Stimulated activated CD4-positive, alpha-beta T cell treated with anti-CD3 and anti-CD28 coated beads, Interleukin-15, amount 100 ng/mL, for 1 hour (primary cell): ENCODE measurements at places on chromosomes 5 and 9.

- no peak for DNase-seq
Observed at GRCh38 chr5:148125641-148126040, 42.7 kb upstream of the SPINK14 start.

DNA sequence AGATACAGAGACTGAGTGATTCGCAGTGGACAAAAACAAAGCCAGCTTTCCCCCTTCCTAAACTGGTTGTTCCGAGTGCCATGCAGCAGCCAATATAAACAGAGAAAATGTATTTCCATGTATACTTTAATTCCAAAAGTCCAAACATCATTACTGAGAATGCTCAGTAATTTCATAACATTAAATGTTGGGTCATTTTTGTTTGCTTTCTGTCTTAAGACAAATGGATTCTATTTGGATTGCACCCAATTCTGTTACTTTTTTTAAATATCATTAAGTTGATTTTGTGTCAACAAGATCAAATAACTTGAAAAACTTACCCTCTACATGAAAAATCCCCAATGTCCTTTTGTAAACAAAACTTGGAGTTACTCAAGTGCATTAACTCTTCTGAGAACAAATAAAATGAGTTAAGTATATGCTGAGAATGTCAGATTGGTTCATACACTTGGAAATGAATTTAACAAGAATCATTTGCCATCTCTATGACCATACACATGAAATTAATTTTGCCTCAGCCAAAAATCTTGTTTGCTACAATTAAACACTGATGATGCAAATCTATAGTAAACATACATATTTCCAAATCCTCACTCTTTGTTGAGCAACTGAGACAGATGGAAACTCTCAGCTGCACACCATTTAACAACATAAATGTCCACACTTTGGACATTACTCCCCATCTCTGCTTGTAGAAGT is 19.4 kb downstream of the LURAP1L start:
- no peak for DNase-seq

- DNase-seq = no peak
Observed at GRCh38 chr5:174616036-174616435, 108.3 kb upstream of the MSX2 start.

DNA sequence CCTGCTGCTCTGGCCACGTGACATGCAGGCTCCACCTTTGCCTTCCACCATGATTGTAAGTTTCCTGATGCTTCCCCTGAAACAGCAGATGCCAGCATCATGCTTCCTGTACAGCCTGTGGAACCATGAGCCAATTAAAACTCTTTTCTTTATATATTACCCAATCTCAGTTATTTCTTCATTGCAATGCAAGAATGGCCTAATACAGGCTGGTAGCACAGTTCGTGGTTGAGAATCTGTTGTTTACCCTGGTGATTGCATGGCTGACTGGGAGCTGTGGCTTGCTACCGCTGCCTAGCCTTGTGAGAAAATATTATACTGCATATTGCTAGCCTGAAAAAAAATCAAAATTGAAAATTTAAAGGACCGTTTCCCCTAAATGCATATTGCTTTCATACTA is 44.8 kb upstream of the PTPN3 start:
- no peak for DNase-seq

DNA sequence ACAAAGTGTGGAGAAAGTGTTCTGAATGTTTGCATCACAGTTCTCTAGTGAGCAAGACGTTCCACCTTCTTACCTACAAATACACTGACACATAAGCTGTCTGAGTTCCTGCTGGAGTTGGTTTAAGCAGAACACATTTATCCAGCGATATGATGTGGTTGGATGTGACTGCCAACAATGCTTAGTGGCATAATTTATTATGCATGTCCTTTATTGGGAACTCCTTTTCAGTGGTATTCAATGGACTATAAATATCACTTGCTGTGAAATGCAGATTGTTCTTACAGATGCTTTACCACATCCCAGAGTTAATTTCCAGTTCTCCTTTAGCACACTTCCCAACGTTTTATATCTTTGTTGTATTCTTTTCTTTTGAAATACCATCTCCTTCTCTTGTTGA is 222.2 kb downstream of the LURAP1L start:
- no peak for DNase-seq

DNA sequence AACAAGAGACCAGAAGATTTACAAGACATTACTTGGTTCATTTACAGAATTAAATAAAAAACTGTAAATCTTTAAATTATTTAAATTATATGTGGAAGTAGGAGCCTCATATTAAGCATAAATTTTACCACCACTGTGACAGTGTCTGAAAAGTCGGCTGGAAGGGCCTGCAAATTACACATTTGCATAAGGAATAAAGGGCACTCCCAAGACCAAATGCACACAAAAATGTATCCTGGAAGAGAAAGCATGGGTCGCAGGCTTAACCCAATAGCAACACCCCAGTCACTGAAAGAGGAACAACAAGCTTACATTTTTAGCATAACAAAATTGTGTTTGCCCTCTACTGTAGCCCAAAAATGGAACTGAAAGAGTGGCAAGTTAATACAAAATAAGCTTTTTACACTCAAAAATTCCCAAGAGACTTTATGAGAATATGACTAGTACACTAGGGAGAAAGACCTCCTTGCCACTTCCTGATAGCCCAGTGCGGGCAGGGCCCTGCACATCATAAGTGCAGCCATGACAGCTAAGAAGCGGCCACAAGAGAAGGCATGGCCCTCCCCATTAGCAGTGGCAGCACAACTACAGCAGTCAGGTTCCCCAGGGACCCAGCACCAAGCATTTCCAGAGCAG is 482.0 kb downstream of the DTWD2 start:
- DNase-seq = no peak

DNA sequence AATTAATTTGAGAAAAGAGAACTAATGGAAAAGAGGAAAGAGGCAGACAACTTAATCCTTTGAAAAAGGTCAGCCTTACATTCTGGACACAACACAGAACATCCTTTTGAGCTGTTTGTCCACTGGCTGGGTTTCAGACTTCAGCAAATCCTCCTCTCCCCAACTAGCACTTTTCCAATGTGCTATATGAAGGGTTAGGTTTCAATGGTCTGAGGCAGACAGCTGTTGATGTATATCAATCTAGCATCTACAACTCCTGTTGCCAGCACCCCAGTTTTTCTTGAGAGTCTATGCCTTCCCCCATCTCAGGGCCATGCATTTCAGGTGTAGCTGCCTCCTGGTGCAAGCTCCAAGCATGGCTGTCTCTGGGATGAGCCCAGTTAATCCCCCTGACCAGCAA is 174.2 kb downstream of the TRIM32 start:
- no peak for DNase-seq

DNA sequence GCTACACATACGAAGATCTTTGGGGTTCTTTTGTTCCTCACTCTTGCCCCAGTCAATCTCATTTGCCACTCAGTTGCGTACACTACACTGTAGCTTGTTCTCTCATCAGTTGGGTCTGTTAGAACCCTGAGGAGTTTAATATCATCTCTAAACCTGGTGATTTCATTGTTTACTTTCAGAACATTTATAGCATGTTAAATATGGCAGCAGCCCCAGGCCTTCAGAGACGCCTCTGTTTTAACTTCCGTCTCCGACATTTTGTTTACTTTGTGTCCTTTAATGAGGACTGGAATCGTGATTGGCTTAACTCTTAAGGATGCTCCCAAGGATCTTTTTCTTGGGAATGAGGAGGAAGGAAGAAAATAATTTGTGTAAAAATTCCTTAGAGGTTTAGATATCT is 510.1 kb downstream of the NR2F1-AS1 start:
- DNase-seq = no peak

DNA sequence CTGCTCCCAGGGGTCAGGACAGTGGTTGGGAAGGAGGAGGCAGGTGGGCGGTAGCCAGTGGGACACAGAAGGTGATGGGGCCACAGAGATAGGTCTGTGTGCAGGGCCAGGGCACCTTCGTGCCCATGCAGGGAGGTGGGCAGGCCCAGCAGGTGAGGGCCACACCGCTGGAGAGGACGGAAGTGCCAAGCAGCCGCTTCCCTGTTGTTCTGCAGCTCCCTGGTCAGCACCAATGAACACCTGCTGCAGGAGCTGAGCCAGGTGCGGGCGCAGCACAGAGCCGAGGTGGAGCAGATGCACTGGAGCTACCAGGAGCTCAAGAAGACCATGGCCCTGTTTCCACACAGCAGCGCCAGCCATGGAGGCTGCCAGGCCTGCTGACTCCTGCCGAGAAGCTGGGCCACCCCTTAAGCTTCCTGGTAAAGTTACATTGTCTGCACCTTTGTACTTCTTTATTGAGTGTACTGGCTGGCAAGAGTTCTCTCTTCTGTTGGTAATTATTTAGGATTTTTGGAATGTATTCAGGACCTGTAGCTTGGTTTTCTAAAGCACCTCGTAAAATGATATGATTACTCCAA is 40.3 kb downstream of the TPPP start:
- no peak for DNase-seq
